ENCODE measurements at places on chromosomes 6 and 20. TPM values are rescaled to one million over a fixed set of nuclear protein-coding genes. Genes with fewer than 3 reads are reported as not detected.

The PACRG gene
- total RNA-seq, result 11.5 TPM

The NPEPL1 gene
- 32.2 TPM for total RNA-seq

The CST2 gene
- total RNA-seq, result not detected

The CST5 gene
- not detected for total RNA-seq

The NINL gene
- 8.7 TPM for total RNA-seq

The ELMO2 gene
- total RNA-seq, result 51.3 TPM

The SLC52A3 gene
- total RNA-seq, result 0.82 TPM

The ANGPT4 gene
- not detected for total RNA-seq

The SLC32A1 gene
- total RNA-seq, result not detected

The MLN gene
- total RNA-seq, result not detected

The RBBP9 gene
- 11.7 TPM for total RNA-seq

The TASP1 gene
- total RNA-seq, result 19.5 TPM

The CLPSL1 gene
- not detected for total RNA-seq

The GDAP1L1 gene
- total RNA-seq, result not detected

The HLA-DMB gene
- total RNA-seq, result 6.6 TPM

The TSBP1 gene
- total RNA-seq, result not detected

The KHDC1 gene
- total RNA-seq, result 3.2 TPM

The HLA-DOB gene
- 1.4 TPM for total RNA-seq

The CD93 gene
- 112 TPM for total RNA-seq

The LY6G6D gene
- total RNA-seq, result not detected

The PKIB gene
- 7.1 TPM for total RNA-seq

The ACAT2 gene
- total RNA-seq, result 6.4 TPM

The BMP2 gene
- total RNA-seq, result 11.8 TPM

The TRIM38 gene
- total RNA-seq, result 9.0 TPM

The THBS2 gene
- total RNA-seq, result 89.3 TPM

The PRSS16 gene
- 1.6 TPM for total RNA-seq

The TMEM244 gene
- total RNA-seq, result 2.3 TPM

The PM20D2 gene
- total RNA-seq, result 105 TPM

The TCF21 gene
- total RNA-seq, result 0.31 TPM

The DEFB125 gene
- not detected for total RNA-seq

The EDN3 gene
- 22.7 TPM for total RNA-seq

The KCNQ5 gene
- total RNA-seq, result 6.5 TPM

The HLA-DQB1 gene
- not detected for total RNA-seq

The SLC17A3 gene
- not detected for total RNA-seq

The KCNK16 gene
- total RNA-seq, result not detected

The CD83 gene
- total RNA-seq, result 16.7 TPM

The SMOC2 gene
- total RNA-seq, result 33.5 TPM

The OCSTAMP gene
- not detected for total RNA-seq

The PCNA gene
- 68.1 TPM for total RNA-seq

The SPATS1 gene
- not detected for total RNA-seq

The PPP1R14C gene
- total RNA-seq, result 42.3 TPM

The ASXL1 gene
- 65.6 TPM for total RNA-seq

The TTI1 gene
- total RNA-seq, result 20.2 TPM

The GJA10 gene
- total RNA-seq, result not detected

The ZBP1 gene
- total RNA-seq, result 0.10 TPM

The PRDM13 gene
- not detected for total RNA-seq

The MUCL3 gene
- not detected for total RNA-seq

The PBOV1 gene
- not detected for total RNA-seq

The ZC3H12D gene
- 0.72 TPM for total RNA-seq

The TBC1D20 gene
- 30.5 TPM for total RNA-seq

The CHRNA4 gene
- 1.8 TPM for total RNA-seq

The SLC26A8 gene
- not detected for total RNA-seq

The PDE10A gene
- total RNA-seq, result 14.0 TPM

The OTOR gene
- 0.21 TPM for total RNA-seq

Data from tongue (tissue), 3 donors.